ENCODE measurements at places on chromosomes 1 and 21. TPM values are rescaled to one million over a fixed set of nuclear protein-coding genes. Genes with fewer than 3 reads are reported as not detected.

DNA sequence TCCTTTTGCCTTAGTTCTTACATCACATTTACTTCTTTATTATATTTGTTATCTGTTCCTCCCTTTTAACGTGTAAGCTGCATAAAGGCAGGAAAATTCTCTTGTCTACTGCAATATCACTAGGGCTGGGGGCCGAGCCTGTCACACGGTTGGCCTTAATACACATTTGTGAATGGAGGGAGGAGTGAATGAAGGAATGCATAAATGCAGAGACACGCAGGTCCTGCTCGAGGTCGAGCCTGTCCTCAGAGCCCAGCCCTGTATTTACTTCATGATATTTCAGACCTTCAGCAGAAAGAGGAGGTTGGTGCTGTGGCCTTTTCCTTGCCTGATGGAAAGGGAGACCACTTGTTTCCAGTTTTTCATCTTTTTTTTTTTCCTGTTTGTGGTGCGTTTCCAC lies 671.3 kb downstream of the PTPRU start:
- DNase-seq = no peak

DNA sequence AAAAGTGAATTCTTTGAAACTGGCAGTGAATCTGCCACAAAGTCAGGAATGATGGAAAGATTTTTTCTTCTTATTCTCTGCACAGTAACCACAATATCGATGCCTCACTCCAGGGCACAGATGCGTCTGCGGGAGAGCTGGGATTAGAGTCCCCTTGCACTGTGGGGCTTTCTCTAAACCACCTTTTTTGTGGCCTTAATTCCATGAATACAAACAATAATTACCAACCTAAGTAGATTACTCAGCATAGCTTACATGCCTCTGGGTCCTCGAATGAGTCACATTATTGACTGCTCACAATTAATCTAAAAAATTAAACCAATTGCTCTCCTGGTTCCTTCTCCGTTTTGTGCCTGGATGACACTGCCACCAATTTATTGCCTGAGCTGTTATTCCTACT lies 125.8 kb downstream of the KAZN start:
- peak; percentile 25 for DNase-seq

KLHDC9 gene
- not detected for total RNA-seq

- DNase-seq = peak; percentile 41
These were observed at the start of gene ABL2 for GRCh38 chr1:179229214-179230140. TSS of gene ABL2 (minus strand) at chr1:179229677. CDS start at chr1:179229397, 280 bp downstream.
